ENCODE measurements at places on chromosomes 4 and X. TPM values are rescaled to one million over a fixed set of nuclear protein-coding genes. Genes with fewer than 3 reads are reported as not detected.

- DNase-seq = no peak
Measured at GRCh38 chrX:102845020-102845419, 92.1 kb upstream of the RAB40AL start.

DNA sequence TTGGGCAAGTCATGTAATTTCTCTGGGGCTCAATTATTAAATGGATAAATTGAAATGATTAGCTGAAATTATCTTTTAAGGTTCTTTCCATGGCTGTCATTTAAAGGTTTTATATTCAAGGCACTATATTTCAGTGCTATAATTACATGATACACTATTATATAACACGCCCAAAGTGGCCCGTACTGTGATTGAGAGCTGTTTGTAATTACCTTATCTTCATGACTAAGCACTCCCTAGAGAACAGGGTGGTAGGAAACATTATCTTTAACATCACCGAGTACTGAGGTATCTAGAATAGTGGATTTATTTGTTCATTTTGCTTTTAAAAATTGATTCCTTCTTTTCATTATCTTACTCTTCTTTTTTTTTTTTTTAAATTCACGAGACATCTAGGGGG lies 79.0 kb downstream of the DIAPH2 start:
- DNase-seq = no peak

Gene RBMXL3
- not detected for total RNA-seq

Gene EPGN
- not detected for total RNA-seq

DNA sequence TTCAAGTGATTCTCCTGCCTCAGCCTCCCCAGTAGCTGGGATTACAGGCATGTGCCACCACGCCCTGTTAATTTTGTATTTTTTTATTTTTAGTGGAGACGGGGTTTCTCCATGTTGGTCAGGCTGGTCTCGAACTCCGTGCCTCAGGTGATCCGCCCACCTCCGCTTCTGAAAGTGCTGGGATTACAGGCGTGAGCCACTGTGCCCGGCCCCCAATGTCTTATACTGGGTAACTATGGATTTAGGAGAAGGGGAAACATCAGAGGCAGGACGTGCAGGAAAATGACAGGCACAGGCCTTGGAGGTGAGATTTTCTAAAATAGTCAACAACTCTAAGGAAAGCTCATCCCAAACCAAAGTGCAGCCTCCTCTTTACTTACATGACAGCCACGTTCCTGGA lies 11.1 kb upstream of the TSPYL2 start:
- DNase-seq = no peak

DNA sequence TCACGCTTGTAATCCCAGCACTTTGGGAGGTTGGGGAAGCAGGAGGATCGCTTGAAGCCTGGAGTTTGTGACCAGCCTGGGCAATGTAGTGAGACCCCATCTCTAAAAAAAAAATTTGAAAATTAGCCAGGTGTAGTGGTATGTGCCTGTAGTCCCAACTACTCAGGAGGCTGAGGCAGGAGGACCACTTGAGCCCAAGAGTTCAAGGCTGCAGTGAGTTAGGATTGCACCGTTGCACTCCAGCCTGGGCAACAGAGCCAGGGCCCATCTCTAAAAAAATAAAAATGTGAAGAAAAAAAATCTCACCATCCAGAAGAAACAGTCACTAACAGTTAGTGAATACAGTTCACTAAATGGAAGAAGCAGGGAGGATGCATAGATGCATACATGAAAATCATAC lies 34.8 kb downstream of the TMEM271 start:
- no peak for DNase-seq

Gene NDST3
- 0.17 TPM for total RNA-seq

- no peak for DNase-seq
Measured at GRCh38 chr4:87559090-87559837, 30.1 kb upstream of the SPARCL1 start.

GRCh38 chrX:142204522-142205433 lies at the start of gene MAGEC2:
Gene MAGEC2 (minus strand): TSS chrX:142205290. CDS start chrX:142203987, 1,303 bp downstream.
- DNase-seq = no peak

Gene PPP4R3C
- total RNA-seq = not detected

Gene RBPJ
- total RNA-seq = 72.1 TPM
